C1 segment of cervical spinal cord (tissue), 14 donors: ENCODE measurements at places on chromosomes 4 and X.

- DNase-seq, result no peak
Observed at GRCh38 chrX:33831211-33831610, 300.9 kb downstream of the FAM47A start.

DNA sequence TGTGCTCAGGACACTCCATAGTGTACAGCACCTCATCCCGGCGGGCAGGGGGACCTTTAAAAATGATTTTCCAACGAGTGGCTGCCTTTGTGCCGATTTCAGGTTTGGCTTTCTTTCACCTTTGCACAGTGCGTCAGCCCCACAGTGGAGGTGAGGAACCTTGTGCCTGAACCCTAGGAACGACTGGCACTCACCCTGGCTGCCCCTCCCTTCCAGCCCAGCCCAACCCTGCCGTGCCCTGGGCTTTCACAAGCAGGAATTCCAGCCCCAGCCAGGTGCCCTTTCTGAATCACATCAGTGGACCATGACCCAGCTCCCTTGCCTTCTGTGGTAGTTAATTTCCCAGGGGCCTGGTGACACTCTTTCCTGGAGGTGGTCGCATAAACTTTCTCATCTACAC, 1.3 kb downstream of the TMEM164 start:
- no peak for DNase-seq

GRCh38 chr4:174362340-174362739, 78.6 kb downstream of the CEP44 start:
- DNase-seq, result no peak

DNA sequence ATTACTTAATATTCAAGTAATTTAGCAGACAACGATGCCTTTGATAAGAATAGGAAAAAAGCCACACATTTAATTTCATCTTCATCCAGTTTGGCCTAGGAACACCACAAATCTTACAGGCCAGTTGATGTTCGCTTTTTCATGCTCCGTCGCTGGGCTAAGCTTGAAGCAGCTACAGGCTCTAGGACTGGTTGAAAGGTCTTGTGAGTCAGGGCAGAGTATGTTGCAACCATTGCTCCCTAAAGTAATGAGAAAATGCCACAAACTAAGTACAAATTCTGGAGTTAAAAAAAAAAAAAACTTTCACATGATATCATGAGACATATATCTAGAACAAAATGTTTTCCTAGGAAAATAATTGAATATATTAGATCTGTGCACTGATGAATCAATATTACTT, 123.8 kb downstream of the RPS6KA6 start:
- no peak for DNase-seq

DNA sequence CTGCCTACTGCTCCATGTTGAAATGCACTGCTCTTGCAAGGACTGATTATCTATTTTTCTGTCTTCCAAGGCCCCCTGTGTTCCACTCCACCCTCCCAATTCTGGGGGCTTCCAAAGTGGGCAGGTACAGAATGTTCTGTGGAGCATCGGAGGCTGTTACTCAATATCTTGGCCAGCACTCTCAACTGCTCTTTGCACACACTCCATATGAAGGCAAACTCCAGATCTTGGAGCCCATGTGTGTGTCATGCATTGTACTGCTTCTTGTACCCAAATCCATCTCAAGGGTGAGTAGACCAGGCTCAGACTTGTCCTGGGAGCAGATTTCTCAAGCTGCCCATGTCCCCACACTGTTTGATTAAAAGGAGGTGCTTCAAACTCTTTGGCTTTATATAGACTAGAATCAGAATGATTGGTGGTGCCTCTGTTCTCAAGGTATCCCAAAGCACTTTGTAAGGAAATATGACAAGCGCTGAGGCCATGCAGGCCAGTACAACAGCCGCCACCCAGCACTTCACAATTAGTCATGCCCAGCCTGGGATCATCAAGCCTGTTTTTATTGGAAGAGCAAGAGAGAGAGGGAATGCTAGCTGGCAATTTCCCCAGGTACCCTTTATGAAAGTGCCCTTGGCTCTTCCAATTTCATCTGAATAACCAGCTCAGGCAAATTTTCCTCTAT, 44.3 kb downstream of the AR start:
- DNase-seq, result no peak

DNA sequence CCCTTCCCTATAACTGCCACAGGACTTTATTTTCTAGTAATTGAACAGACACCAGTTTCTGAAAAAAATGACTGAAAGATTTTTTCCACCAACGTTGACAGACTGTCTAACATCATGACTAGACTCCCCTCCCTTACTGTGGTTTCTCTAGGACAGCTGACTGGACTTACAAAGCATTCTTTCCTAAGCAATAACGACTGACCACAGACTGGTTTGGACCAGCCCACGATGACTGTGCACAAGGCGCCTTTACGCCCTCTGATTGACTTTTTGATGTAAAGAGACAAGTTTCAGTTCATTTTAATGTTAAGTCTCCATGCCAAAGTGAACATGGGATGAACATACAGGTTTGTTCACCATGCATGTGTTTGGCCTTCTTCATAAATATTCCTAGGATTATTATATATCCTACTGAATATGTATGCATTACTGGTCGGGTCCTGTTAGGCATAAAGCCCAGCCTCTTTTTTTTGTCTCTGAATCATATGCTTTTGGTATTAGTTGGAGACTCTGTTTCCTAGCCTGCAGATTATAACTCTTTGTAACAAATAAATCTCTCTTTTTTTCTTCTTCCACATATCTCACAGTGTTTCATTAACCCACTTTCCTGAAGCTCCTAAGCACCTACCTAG, 50.5 kb upstream of the UGT2B4 start:
- DNase-seq, result no peak

GRCh38 chrX:13212191-13212651, 107.6 kb downstream of the ATXN3L start:
- no peak for DNase-seq

DNA sequence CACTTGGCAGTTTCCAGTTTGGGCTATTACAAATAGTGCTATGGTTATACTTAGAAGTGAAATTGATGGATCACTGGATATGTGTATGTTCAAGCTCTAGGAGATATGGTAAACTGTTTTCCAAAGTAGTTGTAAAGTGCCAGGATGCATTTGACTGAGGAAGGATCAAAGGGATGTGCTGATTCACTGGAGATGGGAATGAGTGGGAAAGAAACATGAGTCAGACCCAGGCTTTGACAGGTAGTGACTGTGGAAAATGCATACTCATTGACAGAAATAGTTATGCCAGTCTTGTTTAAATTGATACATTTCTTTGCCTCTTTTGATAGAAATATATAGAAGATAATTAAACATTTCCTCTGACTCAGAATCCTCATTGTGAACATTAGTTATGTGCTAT, 77.9 kb downstream of the CEP135 start:
- no peak for DNase-seq

GRCh38 chrX:75061701-75062100, 94.4 kb downstream of the ABCB7 start:
- no peak for DNase-seq

DNA sequence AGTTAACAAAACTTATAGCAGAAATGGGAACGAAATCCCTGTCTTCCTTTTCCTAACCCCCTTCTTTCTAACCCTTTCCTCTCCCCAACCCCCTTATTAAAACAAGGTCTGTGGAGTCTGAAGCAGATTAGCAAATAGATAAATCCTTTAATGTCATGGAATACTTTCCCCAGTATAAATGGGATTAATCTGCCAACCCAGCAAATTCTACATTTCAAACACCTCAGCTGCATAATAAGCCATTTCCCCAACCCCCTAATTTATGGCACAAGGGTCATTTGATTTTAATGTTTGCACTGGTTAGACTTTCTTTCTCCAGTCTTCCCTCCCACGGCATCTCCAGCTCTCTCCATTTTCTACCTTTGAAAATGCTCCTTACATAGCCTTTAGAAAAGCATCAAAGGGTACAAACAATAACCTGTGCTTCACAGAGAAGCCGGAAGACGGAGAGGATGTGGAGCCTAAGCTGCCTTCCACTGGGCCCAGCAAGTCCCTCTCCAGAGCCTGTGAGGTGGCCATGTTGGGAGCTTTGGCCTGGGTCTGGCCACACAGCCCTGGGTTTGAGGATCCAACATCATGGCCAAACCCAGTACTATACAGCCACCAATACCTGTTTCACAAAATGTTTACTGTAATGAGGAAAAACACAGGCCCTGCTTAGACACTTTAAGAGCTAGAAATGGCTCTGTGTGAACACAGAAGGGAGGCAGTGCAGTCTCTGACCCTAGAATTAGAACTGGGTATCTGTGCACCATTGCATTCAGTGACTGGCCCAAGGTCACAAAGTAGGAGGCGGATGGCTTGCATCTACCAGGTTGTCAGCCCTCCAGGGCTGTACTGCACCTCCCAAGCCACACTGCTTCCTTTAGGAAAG, 56.9 kb upstream of the SPRY1 start:
- no peak for DNase-seq

DNA sequence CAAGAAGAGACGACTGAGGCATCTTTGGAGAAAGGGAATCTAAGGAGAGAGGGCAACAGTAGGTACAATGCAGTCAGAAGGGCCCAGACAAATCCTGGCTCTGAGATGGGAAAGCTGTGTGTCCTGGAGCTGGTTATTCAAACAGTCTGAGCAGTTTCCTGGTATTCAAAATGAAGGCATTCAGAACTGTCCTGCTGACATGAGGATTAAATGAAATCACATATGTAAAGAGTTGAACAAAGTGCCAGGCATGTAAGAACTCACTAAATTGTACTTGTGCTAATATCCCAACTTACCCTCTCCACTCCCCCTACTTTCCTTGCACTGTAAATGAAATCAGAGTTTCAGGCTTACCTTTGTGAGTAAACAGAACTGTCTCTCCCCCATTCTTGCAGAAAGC, 60.9 kb upstream of the LDB2 start:
- no peak for DNase-seq

GRCh38 chrX:13940671-13941070, 89.0 kb downstream of the GEMIN8 start:
- DNase-seq, result no peak

GRCh38 chr4:54228056-54228527, 1.0 kb upstream of the PDGFRA start:
- DNase-seq, result no peak

DNA sequence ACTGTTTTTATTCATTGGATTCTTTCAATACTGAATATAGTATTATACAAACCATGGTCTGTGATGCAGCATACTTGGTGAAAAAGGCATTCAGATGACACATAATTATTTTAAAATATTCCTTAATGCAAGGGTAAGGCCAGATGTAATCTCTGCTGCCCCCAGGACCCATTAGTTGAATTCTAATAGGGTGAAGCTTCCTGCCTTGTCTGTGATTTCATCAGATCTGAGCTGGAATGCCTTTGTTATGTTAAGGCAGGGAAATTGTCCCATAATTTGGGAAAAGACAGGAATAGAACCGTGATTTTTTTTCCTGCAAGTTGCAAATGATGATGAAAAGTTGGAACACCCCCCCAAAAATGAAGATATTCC, 26.1 kb downstream of the ZRSR2 start:
- DNase-seq, result no peak

DNA sequence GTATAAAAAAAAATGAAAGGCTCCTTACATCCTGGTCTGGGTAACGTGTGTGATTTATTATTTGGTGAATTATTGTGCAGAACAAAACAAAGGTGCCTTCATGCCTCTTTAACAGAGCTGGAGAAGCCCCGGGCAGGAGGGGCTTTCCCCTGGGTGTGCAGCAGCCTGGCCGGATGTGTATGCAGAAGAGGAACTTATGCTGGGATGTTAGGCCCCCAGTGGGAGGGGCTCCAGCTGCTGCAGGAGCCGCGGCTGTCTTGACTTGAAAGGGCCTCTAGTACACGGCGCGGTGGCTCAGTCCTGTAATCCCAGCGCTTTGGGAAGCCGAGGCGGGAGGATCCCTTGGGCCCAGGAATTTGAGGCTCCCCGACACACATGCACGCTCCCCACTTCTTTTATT, 16.0 kb downstream of the CCNQ start:
- no peak for DNase-seq

- DNase-seq, result no peak
Observed at GRCh38 chrX:146181858-146182257, 364.2 kb downstream of the SLITRK2 start.

DNA sequence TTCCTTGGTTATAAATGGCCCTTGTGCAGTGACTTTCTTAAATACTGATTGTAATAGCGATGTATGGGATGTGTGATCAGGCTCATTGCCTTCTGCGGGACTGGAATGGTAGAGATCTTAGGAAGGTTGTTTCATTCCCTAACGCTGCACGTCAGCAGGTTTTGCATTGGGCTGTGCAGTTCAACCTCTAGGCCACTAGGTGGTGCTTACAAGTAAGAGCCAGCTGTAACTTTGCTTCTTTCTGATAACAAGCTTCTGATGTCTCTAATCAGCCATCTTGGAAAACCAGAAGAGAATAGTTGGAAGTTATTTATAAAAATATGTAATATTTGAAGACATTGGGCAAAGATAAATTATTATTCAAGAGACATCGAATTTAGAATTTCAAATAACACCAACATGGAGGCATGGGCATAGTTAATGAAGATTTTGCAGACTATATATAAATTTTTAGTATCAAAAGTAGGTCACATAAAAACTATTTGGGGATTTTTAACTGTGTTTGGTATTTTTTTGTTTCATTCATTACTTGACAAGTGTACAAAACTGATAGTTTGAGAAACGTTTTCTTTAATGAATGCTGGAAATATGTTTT, 339.7 kb upstream of the PCDH7 start:
- DNase-seq, result no peak

GRCh38 chr4:25088093-25088952, 57.6 kb upstream of the LGI2 start:
- DNase-seq, result no peak

DNA sequence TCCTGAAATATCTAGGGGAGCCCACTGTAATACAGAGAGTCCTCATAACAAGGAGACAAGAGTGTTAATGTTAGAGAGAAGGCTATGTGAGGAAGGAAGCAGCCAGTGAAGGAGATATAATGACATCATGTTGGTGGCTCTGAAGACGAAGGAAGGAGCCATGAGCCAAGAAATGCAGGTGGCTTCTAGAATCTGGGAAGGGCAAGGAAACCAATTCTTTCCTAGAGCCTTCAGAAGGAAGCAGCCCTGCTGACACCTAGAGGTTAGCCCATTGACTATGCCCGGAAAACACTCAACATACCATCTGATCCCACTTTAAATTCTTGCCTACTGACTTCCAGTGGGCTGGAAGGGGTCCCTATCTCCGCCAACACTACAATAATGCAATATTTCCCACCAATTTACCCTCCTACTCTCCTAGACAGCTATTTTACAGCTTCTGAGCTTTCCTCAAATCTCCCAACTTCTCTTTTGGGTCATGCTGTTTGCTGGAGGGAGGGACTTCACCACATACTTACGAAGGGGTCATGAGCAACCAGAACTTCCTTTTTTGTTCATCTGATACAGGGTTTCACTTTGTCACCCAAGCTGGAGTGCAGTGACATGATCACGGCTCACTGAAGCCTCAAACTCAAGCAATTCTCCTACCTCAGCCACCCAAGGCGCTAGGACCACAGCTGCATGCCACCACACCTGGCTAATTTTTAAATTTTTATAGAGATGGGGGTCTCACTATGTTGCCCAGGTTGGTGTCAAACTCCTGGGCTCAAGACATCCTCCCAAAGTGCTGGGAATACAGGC, 25.2 kb upstream of the G3BP2 start:
- no peak for DNase-seq
